Upper lobe of left lung (tissue), 6 donors: ENCODE measurements at places on chromosomes 3 and 15. TPM values are rescaled to one million over a fixed set of nuclear protein-coding genes. Genes with fewer than 3 reads are reported as not detected.

DNA sequence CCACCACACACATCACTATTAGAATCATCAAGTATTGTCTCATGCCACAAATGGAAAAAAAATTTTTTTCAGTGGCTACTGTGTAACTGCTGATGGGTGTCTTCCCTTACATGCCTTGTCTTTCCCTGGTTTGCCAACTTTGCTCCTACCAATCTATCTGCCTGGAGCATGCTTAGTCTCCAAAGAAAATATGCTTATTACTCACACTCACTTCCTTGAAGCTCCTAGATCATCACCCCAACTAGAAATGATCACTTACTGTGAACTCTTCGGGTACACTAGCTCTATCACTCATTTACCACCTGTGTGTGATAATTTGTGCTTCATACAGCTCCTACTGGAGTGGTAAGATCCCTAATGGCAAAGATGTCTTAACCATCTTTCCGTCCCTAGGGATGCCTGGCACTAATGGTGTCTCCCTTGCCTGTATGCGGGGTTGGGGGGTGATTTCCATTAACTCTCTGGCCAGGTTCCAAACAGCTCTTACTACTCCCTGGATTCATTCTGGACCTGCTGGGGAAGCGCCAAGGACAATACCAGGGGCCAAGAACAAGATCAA, 799 bp downstream of the VPS33B start:
- H3K36me3 ChIP-seq: peaks cover under 1% of the 10 kb centered on the region
- H3K27me3 ChIP-seq: no peaks in the 10 kb centered on the region
- H3K4me3 ChIP-seq: peak overlapping the region; percentile 97

DNA sequence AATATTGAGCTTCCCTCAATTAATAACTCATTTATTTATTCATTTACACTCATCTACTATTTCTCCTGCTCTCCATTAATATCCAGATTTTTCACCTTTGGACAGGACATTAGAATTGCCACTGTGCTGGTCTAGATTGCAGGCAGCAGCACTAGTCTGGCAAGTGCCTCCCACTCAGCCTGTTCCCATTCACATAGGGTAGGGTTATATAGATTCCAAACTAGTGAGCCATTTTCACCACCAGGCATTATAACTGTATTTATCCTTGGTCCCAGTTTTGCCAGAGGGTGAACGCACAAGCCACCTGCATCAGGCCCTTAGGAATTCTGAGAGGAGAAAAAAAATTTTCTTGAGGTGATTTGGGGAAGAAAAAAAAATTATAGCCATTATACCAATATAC, 44.5 kb downstream of the ANAPC13 start:
- H3K4me3 ChIP-seq: no peak overlapping the region
- H3K4me1 ChIP-seq: peaks cover 4% of the 10 kb centered on the region
- no peaks in the 10 kb centered on the region for H3K27me3 ChIP-seq
- no peak for DNase-seq
- no peaks in the 10 kb centered on the region for H3K36me3 ChIP-seq

CHRD gene
- 2.6 TPM for total RNA-seq

FBXL2 gene
- 15.0 TPM for total RNA-seq

DNA sequence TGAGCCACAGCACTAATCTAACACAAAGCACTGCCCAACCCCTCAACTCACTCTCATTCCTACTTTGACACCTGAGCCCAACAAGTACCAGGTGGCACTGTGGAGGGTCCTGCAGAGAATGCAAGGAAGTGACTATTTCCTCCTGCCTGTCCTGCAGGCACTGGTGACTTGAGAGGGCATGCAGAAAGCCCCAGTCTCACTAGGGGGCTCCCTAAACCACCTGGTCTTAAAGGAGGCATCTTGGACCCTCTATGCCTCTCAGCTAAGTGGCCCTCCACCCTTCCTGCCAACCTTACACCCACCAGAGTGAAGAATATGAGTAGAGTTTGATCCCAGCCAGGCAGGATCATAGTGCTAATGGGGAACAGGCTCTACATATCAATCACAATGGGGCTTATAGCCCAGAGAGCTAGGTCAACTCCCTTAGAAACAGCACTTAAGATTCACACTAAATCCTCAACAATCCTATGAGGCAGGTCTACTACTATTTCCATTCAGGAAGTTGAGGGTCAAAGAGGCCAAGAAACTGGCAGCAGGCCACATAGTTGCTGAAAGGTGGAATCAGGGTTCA, 15.2 kb downstream of the TRAIP start:
- no peaks in the 10 kb centered on the region for H3K27me3 ChIP-seq
- no peaks in the 10 kb centered on the region for H3K36me3 ChIP-seq
- H3K4me3 ChIP-seq: no peak overlapping the region
- no peak for DNase-seq
- H3K27ac ChIP-seq: no peak overlapping the region

ZPLD1 gene
- not detected for total RNA-seq

DNA sequence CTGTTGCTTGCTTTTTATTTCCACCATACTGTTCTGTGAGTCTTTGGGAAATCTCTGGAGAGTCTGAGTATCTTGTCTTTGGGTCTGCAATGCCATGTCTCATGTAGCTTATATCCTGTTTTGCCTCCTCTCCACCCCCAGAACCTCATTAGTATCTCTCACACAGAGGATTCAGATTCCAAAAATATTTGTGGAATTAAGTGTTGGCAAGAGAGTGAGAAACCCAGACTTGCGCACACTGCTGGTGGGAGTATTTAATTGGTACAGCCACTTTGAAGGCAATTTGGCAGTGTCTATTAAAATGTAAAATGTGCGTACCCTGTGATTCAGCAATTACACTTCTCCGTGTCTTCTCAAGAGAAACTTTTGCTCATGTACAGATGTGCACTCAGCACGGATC, 68.6 kb downstream of the ZNF621 start:
- no peaks in the 10 kb centered on the region for H3K4me1 ChIP-seq
- no peak overlapping the region for H3K27ac ChIP-seq
- H3K27me3 ChIP-seq: no peaks in the 10 kb centered on the region

DNA sequence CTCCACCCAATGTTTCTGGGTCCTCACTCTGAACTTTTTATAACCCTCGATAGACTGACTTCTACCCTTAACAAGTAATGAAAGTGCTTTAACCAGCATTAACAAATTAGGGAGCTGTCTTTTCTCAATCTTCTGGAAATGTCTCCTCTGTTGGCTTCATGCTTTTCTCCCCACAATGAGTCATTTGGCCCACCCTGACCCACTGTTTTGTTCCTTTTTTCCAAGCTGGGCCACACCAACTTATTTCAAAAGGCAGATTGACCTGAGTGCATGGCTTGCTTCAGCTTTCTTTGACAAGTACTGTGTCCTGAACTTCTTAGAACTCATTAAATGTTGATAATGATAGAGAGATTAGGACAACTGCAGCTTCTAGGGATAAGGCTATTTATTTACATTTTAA, 199.6 kb upstream of the SEMA6D start:
- no peaks in the 10 kb centered on the region for H3K4me1 ChIP-seq
- H3K27me3 ChIP-seq: no peaks in the 10 kb centered on the region
- peak; percentile 22 for DNase-seq
- no peak overlapping the region for H3K4me3 ChIP-seq
- H3K36me3 ChIP-seq: no peaks in the 10 kb centered on the region

- H3K27me3 ChIP-seq: no peaks in the 10 kb centered on the region
- H3K27ac ChIP-seq: no peak overlapping the region
- peaks cover 26% of the 10 kb centered on the region for H3K4me1 ChIP-seq
- H3K4me3 ChIP-seq: no peak overlapping the region
- peaks cover 12% of the 10 kb centered on the region for H3K36me3 ChIP-seq
These were observed 6.2 kb downstream of the RPL32 start for GRCh38 chr3:12835052-12835665.

GRCh38 chr15:80072285-80072994, 13.0 kb downstream of the ZFAND6 start:
- no peaks in the 10 kb centered on the region for H3K27me3 ChIP-seq
- H3K4me1 ChIP-seq: peaks cover 62% of the 10 kb centered on the region
- no peak overlapping the region for H3K27ac ChIP-seq
- DNase-seq: no peak
- peak overlapping the region; percentile 36 for H3K4me3 ChIP-seq

UNC13C gene
- total RNA-seq: 0.15 TPM

- no peak overlapping the region for H3K4me3 ChIP-seq
- H3K4me1 ChIP-seq: no peaks in the 10 kb centered on the region
- H3K27ac ChIP-seq: no peak overlapping the region
- no peak for DNase-seq
- H3K27me3 ChIP-seq: no peaks in the 10 kb centered on the region
These were observed 85.3 kb upstream of the SLC6A1 start for GRCh38 chr3:10907262-10907661.

DNA sequence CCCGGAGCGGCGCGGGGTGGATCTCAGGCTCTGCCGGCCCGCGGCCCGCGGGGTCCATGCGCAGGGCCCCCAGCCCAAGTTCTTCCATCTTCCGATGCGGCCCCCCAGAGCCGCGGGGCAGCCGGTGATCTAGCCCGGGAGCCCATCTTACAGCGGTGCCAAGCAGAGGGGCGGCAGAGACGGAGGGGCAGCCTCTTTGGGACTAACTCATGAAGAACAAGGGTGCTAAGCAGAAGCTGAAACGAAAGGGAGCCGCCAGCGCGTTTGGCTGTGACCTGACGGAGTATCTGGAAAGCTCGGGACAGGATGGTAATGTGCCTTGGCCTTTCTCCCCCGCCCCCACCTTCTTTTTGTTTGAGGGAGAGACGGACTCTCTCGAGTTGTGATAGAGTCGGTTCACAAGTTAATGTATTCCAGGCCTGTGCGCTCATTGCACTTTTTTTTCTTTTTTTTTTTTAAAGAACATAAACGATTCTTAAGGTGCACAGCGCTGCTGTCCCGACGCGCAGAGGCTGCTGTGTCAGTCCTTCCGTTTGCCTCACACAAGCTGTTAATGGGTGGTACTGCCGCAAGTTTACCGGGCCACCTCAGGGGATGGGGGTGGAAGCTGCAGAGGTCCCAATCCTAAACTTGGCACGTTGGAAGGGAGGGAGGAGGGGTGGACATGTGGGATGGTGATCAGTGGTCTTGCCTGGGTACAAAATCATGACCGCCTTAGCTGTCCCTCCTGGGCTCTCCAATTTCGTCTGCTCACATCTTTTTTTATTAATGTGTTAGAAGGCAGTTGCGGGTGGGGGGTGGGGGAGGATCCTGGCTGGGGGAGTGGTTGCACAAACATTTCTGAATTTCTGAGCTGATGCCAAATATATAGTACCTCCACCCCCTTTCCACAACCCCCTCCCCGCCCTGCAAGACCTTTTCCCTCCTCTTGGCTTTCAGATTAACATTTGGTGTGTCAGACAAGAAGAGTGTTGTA, 801 bp downstream of the ARHGAP31 start:
- DNase-seq: no peak
- peak overlapping the region; percentile 79 for H3K4me3 ChIP-seq
- peak overlapping the region; percentile 98 for H3K27ac ChIP-seq

DNA sequence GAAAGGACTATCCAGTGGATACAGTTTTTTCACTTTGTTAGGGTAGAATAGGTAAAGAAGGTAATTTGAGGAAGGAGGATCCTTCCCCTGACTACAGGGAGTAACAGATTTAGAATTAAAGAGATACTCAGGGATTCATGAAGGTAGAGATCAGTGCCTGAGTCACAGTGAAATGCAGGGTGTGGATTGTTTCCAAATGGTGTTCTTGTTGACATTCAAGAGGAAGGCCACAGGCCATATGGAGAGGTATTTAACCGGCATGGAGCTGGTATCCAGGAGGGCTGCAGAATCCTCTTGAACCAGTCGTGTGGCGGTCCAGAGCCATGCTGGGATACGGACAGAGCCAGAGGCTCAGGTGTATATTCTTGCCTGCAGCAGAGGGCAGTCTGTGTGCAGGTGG, 28.2 kb downstream of the GYG1 start:
- H3K36me3 ChIP-seq: peaks cover 3% of the 10 kb centered on the region
- DNase-seq: no peak
- H3K27me3 ChIP-seq: no peaks in the 10 kb centered on the region

LINS1 gene
- 24.3 TPM for total RNA-seq

GRCh38 chr15:39313467-39313866, 267.4 kb upstream of the THBS1 start:
- no peaks in the 10 kb centered on the region for H3K4me1 ChIP-seq
- peak overlapping the region; percentile 23 for H3K27ac ChIP-seq
- H3K36me3 ChIP-seq: no peaks in the 10 kb centered on the region
- no peak overlapping the region for H3K4me3 ChIP-seq
- no peaks in the 10 kb centered on the region for H3K27me3 ChIP-seq

TPRG1 gene
- total RNA-seq: 27.3 TPM

SLC2A2 gene
- total RNA-seq: 0.13 TPM

DNA sequence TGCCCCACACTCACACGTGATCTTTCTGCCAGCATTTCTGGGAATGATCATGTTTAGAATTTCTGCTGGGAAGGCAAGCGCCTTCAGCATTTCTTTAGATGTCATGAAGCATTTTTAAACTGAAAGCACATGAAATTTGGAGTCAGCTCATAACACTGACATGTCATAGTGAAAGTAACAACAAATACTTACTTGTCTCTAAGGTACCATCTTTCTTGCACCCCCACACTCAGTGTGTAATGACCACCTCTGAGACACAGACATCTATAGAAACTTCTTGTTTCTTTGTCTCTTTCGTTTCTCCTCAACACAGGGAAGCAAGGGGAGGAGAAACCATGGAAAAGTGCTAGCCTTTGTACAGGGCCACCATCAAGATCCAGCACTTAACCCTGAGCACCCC, 171.7 kb downstream of the RORA start:
- no peak for DNase-seq
- H3K4me3 ChIP-seq: no peak overlapping the region
- H3K4me1 ChIP-seq: no peaks in the 10 kb centered on the region
- H3K27me3 ChIP-seq: no peaks in the 10 kb centered on the region
- H3K36me3 ChIP-seq: no peaks in the 10 kb centered on the region

GRCh38 chr15:65055201-65055870, 10.1 kb downstream of the SLC51B start:
- no peaks in the 10 kb centered on the region for H3K36me3 ChIP-seq
- H3K4me1 ChIP-seq: peaks cover 14% of the 10 kb centered on the region
- no peak overlapping the region for H3K4me3 ChIP-seq
- no peak for DNase-seq
- H3K27ac ChIP-seq: peak overlapping the region; percentile 40
- no peaks in the 10 kb centered on the region for H3K27me3 ChIP-seq

AHSG gene
- total RNA-seq: not detected

GRCh38 chr3:187986514-187986934, 167.4 kb upstream of the LPP start:
- H3K27ac ChIP-seq: peak overlapping the region; percentile 7
- no peak overlapping the region for H3K4me3 ChIP-seq
- no peaks in the 10 kb centered on the region for H3K36me3 ChIP-seq
- H3K27me3 ChIP-seq: no peaks in the 10 kb centered on the region
- peaks cover 12% of the 10 kb centered on the region for H3K4me1 ChIP-seq
